ENCODE measurements at places on chromosomes 1 and 21. TPM values are rescaled to one million over a fixed set of nuclear protein-coding genes. Genes with fewer than 3 reads are reported as not detected.

SIPA1L2 gene
- total RNA-seq, result 6.3 TPM

PLA2G5 gene
- total RNA-seq, result not detected

INPP5B gene
- total RNA-seq, result 4.0 TPM

WLS gene
- 17.3 TPM for total RNA-seq

CD34 gene
- not detected for total RNA-seq

IFNGR2 gene
- 55.8 TPM for total RNA-seq

HPDL gene
- total RNA-seq, result 3.9 TPM

Measured in A549 treated with Hydrocortisone at 1 μM for 4 hours (cell line).